Stimulated activated CD8-positive, alpha-beta memory T cell treated with anti-CD3 and anti-CD28 coated beads, Interleukin-15, amount 100 ng/mL, for 1 hour (primary cell): ENCODE measurements at places on chromosomes 7 and 10.

DNA sequence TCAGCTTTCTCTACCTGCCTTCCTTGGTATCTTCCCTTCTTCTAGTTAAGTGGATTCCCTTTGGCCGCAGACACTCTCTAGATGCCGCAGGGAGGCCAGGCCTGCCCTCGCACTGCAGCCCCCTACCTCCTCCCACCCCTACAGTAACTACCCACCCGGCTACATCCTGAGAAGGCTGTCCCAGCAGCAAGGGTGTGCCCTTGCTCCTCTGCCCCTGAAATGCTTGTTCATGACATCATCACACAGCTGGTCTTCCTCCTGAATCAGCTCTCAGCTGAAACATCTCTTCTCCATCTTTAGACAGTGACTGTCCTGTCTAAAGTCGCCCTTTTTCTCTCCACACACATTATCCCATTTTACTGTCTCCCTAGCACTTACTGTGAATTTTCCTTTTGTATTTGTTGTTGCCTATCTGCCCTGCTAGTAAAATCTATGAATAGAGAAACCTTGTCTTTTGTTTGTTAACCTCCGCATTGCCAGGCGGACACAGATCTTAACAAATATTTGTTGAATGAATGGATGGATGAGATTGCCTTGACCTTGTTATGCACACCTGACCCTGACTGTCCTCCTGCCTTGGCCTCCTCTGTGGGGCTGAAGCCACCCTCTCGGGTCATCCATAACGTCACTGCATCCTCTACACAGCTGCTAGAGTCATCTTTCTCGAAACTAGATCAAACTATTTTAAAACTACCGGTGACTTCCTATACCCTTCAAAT is 108.9 kb upstream of the GATA3 start:
- DNase-seq = no peak

DNA sequence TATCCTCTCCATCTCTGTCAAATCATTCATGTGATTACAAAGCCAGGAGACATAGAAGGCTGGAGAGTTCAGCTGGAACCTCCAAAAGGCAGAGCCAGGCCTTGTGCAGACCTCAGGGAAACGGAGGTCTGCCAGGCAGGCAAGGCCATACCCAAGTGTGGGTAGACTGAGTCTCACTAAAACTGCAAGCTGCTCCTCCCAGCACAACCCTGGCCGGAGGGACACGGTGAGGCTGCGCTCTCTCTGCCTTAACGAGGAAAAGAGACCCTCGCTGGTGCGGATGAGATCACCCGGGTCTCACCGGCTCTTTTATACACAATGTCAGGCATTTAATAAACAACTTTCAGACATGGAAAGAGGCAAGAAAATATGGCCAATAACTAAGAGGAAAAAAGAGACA is 66.1 kb upstream of the INPP5A start:
- no peak for DNase-seq

DNA sequence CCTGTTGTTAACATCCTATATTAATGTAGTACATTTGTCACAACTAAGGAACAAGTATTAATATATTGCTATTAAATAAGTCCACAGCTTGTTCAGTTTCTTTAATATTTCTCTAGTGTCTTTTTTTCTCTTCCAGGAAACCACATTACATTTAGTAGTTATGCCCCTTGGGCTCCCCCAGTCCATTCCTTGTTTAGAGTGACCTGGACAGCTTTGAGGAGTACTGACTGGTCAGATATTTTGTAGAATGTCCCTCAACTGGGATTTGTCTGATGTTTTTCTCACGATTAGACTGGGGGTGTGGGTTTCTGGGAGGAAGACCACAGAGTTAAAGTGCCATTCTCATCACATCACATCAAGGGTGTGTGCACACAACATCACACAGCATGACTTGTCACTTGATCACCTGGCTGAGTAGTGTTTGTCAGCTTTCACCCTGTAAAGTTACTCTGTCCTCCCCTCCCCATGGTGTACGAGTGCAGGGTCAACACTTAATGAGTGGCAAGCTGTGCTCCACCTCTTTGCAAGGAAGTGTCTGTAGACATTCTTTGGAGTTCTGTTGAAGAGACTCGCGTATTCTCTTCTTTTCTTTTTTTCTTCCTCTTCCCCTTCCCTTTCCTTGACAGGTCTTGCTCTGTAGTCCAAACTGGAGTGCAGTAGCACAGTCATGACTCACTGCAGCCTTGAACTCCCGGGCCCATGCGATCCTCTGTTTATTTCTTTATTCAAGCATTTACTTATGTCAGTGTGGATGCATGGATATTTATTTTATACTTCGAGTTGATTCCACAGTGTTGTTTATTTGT is 10.2 kb downstream of the LMTK2 start:
- DNase-seq = no peak

GRCh38 chr7:104089061-104089460 is 99.6 kb upstream of the RELN start:
- no peak for DNase-seq
